ENCODE measurements at places on chromosomes 1 and 21.

GRCh38 chr21:42461881-42462877 is 33.8 kb downstream of the RSPH1 start:
- peak; percentile 52 for DNase-seq

DNA sequence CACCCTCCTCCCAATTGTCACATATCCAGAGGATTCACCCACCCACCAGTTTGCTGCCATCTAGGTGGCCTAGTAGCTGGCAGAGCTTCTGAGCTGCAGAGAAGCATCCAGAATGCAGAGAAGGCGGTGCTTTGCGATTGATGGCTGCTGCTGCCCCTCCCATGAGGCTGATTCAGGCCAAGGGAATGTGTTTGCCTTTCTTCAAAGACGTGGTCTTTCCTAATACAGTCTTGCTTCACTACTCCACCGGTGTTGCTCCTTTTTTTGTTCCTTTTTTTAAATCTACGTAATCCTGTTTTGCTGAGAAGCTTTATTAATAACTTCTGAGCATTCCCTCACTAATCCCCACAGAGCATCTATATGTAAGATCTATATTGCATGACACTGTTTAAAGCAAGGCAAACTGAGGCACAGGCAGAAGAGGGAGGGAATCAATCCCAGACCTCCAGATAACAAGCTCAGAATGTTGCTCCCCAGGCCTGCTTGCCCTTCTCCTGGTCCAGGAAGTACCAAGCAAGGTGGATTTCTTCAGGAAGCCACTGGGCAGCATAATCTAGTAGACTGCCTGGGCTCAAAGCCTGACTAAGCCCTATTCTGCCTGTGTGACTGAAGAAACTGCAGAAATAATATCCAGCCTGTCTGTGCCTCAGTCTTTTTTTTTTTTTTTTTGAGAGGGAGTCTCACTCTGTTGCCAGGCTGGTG is 275.5 kb upstream of the FMN2 start:
- no peak for DNase-seq

DNA sequence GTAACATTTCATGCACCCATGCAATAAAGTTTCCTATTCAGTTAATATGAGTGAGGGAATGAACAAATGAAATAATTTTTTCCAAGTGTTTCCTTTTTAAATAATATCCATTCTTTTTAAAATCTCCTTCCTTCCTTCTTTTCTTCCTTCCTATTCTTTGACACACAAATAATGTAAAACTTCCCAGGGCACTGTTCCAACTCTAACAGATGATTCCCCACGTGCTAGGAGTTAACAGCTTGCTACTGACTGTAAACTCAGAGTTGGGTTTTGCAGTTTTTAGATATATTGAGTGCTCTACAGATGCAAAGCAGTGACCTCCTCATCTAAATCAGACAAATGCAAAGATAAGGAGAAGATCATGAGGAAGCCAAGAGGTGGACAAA is 54.0 kb upstream of the POU2F1 start:
- no peak for DNase-seq

DNA sequence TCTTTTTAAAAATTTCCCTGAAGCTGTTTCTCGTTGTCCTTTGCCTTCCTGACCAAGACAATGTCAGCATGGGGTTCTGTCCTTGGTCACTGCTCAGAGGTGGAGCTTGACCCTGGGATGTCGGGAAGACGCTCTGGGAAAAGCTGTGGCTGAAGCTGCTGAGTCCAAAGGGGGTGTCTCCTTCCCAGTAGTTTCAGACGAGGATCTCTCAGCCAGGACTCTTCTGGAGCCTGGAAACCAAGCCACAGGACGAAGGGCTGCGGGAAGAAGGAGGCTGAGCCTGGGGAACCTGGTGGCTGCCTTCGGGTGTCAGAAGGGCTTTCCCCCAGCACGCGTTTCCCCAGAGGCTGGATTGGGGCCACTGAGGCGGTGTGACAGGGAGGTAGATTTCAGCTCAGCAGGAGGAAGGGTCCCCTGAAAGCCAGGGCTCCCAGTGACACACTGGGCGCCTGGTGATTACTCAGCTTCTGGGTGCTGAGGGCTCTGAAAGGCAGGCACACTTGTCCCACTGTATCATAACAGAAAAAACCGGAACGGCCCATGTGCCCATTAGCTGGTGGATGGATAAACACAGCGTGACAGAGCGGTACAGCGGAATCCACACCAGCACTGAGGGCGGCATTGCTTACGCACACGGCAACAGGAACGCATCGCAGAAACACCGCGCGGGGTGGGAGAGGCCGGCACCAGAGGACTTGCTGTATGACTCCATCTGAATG is 5.0 kb upstream of the KRTAP12-1 start:
- no peak for DNase-seq

DNA sequence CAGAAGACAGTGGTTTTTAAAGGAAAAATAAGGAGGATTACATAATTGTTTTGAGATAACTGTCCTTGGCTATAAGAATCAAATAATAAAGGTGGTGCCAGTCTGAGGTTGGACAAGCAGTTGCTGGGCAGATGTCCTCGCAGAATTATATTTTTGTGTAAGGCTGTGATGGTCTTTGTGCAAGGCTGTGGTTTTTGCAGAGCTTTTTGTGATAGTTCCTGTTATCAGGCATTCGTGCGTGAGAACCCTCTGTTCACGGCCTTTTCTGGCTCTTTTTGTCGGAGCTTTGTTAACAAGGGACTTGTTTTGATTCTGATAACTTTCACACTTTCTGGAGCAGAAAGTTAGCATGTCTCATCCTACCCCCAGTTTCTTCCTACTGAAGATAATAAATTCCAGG is 33.4 kb downstream of the SH3BP5L start:
- DNase-seq = peak; percentile 39

DNA sequence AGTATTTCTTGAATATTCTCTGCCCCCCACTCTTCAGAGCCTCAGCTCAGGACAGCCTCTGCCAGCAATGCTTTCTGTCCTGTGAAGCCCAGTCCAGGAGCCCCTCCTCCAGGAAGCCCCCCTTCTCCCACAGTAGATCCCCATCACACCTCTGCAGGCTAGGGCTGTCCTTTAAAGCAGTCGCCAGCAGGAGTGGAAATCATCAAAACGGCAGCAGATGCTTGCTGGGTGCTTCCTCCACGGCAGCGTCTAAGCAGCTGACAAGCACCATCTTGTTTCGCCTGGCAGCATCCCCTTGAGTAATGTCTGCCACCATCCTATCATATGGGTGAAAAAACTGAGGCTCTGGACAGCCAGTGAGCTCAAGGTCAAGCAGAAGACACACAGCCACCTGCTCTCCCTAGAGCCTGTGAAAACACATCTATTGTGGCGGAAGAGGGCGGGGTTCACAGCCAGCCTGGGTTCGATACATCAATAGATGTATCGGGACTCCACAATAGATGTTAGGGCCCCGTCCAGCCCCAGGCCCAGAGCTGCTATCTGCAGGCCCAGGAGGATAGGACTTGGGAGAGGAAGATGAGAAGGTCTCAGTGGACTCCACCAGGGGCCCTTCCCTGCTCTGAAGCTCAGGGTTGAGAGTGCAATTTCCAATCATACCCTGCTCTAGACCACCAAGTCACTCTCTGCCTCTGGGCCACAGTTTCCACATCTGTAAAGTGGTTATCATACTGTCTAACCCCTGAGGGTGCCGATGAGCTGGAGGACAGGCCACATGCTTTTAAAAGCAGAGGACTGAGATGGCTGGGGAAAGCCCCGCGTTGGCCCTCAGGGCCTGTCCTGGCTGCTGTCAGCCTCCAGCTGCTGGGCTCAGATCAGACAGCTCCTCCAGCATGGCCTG is 17.5 kb downstream of the RUNX3 start:
- no peak for DNase-seq

DNA sequence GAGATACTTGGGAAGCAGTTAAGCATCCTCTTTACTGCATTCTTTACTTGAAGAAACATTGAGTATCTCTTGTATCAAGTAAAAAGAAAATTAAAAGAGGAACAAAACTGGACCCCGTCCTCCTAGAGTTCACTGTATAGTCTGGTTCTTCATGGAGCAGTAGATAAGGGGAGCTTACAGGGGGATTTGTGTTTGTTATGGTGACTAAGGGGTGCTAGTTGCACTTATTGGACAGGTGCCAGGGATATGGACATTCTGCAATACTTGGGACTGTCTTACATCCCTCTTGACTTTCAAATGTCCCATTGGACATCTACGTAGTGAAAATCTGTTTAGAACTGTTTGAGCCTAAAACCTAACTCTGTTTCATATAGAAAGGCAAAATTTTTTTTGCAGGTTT is 67.2 kb downstream of the ALG14 start:
- no peak for DNase-seq

- DNase-seq = no peak
These were observed 15.1 kb downstream of the PTPRU start for GRCh38 chr1:29251164-29252124.

- no peak for DNase-seq
These were observed 27.2 kb downstream of the TCP10L start for GRCh38 chr21:32558106-32558505.

- DNase-seq = peak; percentile 87
These were observed 7.1 kb upstream of the NSUN4 start for GRCh38 chr1:46333300-46334029.

- peak; percentile 34 for DNase-seq
These were observed 19.9 kb downstream of the LCE3E start for GRCh38 chr1:152546704-152547103.

DNA sequence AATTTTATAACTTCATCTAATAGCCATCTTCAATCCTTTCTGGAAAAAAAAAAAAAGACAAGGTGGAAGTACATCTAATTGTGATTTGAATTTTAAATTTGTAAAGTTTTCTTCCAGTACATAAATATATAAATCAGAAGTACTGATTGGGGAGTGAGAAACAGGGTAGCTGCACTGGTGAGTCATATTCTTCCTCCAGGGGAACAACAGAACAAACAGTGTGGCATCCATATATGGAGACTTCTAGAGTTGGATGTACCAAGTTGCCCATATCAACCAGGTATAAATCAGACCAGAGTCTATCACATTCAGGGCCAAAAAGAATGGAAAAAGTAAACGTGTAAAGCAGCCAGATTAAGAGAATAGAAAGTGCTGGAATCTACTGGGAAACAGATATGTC is 66.0 kb upstream of the NRIP1 start:
- DNase-seq = no peak

DNA sequence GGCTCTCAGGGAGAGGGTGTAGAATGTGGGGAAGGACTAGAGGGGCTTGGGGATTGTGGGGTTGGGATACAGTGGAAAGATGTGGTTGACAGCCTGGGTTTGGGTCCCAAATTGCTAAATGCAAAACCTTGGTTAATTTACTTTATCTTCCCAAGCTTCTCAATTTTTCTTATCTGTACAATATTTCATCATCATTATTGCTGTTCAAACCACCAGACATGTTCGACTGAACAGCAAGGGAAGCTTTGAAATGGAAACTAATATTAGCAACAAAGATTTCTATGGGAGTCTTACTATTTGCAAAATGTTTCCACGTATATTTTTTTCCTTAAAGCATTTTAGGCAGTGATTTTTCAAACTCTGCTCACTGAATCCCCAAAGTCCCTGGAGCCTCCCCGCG is 67.0 kb upstream of the KAZN start:
- no peak for DNase-seq

- DNase-seq = no peak
These were observed 19.5 kb upstream of the COL6A2 start for GRCh38 chr21:46078322-46078977.

GRCh38 chr1:14064649-14065442 is 364.9 kb downstream of the PRDM2 start:
- no peak for DNase-seq

DNA sequence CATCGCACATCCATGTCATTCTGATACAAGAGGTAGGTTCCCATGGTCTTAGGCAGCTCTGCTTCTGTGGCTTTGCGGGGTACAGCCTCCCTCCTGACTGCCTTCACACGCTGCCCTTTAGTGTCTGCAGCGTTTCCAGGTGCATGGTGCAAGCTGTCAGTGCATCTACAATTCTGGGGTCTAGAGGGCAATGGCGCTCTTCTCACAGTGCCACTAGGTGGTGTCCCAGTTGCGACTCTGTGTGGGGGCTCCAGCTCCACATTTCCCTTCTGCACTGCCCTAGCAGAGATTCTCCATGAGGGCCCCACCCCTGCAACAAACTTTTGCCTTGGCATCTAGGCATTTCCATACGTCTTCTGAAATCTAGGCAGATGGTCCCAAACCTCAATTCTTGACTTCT is 138.2 kb upstream of the BRINP3 start:
- DNase-seq = no peak

GRCh38 chr1:197062692-197063091 is 4.4 kb downstream of the F13B start:
- DNase-seq = peak; percentile 38

DNA sequence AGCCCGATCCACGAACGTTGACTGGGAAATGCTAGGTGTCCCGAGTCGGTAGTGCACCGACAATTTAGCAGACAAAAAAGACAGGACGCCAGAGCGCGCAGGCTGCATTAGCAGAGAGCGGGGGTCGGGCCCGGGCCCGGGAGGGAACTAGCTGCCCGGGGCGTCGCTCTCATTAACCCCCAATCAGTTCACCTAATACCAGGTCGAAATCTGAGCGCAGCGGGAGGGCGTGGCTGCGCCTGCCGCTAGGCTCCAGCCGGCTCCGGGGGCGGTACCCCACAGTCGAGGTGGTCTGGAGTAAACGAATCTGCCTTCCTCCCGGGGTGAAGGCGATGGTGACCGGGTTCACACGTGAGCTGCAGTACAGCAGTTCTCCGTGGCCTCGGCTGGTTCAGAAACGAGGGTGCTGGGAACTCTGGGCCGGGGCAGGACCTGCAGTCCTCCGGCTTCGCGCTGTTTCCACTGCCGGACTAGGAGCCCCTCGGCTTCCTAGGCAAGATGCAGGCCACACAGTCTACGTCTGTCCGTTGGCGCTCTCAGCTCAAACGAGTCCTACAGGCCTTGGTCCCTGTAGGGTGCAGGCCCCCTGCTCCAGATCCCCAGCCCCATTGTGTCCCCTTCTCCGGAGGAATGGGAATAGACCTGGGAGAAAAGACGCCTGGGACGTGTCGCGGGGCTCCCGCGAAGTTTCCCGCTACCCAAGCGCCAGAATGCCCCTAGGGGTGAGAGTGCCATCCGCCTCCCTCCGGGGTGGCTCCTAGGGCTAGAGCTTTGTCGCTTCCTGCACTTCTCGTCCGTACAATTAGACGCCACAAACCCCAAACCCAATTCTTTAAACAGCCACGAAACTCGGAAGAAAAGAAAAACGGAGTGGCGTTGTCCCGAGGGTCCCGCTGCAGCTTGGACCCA is 2.0 kb downstream of the GFI1 start:
- peak; percentile 76 for DNase-seq

DNA sequence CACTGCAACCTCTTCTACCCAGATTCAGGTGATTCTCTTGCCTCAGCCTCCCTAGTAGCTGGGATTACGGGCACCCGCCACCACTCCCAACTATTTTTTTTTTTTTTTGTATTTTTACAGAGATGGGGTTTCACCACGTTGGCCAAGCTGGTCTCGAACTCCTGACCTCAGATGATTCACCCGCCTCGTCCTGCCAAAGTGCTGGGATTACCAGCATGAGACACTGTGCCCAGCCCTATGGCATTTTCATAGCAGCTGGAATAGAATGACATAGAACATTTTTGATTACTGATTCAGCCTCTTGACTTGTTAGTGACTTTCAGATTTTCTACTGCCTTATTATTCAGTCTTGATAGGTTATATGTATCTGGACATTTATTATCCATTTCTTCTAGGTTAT is 1046.2 kb downstream of the AMY1C start:
- DNase-seq = no peak

GRCh38 chr1:89065079-89065868 is at the start of gene GBP1:
GBP1 (minus strand) TSS chr1:89065208; CDS start chr1:89063234, 1,974 bp downstream.
- DNase-seq = peak; percentile 92

GRCh38 chr1:44857446-44857845 is 14.4 kb upstream of the PTCH2 start:
- DNase-seq = no peak

GRCh38 chr1:89929467-89930063 is 65.3 kb upstream of the ZNF326 start:
- DNase-seq = peak; percentile 46

GRCh38 chr1:226577401-226578180 is 29.0 kb downstream of the STUM start:
- DNase-seq = no peak

GRCh38 chr1:20160034-20160433 is 20.9 kb downstream of the PLA2G2F start:
- peak; percentile 46 for DNase-seq

Data from OCI-M1 (cell line).